ENCODE measurements at places on chromosomes 7 and 10. TPM values are rescaled to one million over a fixed set of nuclear protein-coding genes. Genes with fewer than 3 reads are reported as not detected.

BRAT1 gene
- total RNA-seq = 47.6 TPM

DNA sequence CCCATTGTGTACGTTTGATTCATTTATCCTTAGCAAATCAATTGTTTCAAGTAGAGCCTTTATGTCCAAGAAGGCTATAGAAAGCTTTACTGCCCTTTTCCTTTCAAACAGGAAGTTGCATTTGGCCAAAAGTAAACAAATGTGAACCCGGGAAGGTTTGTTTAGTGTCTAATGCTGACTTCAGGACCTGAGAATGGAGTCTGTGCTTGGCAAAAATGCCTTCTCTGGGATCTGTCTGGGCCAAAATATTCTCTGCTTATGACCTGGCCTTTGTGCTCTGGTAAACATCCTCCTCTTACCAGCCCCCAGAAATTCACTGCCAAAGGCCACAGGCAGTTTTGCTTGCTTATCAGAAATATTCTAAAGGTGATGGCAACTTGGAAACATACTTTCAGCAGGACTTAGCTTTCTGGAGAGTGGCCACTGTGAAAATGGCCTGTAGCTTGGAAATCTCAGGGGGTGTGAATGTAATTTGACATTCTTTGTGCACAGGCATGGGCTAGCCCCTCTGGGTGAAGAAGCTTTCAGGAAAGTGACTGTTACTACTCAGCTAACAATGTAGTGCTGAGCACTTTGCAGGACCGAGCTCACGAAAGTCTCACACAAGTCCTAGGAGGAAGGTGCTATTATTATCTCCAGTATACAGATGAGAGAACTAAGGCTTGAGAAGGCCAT, 199.5 kb downstream of the PTEN start:
- no peak overlapping the region for H3K4me3 ChIP-seq
- H3K36me3 ChIP-seq = no peaks in the 10 kb centered on the region
- DNase-seq = no peak
- H3K27me3 ChIP-seq = no peaks in the 10 kb centered on the region
- no peak overlapping the region for H3K27ac ChIP-seq

FBXO24 gene
- total RNA-seq = 0.64 TPM

DNA sequence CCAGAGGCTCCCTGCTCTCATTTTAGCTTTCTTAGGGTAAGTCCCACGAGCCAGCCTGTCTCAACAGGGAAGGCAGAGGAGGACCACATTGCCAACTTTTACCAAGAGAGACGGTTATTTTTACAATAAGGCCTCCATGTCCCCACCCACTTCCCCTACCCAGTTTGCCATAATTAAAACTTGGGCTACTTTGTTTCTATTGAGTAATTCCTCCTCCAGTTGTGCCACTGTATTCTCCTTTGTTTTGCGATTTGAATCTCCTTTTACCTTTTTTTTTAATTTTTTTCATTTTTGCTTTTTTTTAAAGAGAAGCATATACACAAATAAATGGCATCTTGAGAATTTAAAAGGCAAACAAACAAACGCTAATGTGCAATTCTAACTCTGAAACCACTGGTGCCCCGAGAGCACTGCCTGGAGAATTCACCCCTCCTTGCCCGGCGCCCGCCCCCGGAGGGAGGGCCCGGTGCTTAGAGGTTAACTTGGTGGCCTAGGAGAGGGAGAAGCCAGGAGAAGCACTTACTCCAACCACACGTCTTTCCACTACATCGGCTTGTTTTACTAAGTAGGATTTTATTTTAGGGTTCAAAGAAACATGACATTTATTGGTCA, 282.3 kb downstream of the USP6NL start:
- no peak for DNase-seq
- H3K4me1 ChIP-seq = peaks cover 14% of the 10 kb centered on the region
- H3K27ac ChIP-seq = no peak overlapping the region

DNA sequence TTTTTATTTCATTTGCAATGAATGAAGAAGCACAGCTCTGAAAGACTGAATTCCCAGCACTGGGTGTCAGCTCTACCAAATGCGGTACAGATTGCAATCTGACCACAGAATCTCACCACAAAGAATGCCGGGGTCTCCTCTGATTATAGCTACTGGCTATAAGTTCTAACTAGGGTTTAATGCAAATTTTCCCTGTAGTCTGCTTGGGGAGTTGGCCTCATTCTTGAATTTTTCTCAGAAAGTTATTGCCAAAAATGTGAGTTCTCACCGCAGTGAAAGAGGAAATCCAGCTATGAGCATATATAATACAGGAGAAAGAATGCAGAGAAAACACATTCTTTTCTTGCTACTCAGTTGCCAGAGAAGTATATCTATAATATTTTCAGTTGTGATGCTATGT, 1255.7 kb upstream of the LRRTM3 start:
- H3K27ac ChIP-seq = no peak overlapping the region
- peaks cover 20% of the 10 kb centered on the region for H3K36me3 ChIP-seq
- H3K4me1 ChIP-seq = no peaks in the 10 kb centered on the region
- no peak for DNase-seq
- H3K4me3 ChIP-seq = no peak overlapping the region

GPER1 gene
- total RNA-seq = 2.4 TPM

DNA sequence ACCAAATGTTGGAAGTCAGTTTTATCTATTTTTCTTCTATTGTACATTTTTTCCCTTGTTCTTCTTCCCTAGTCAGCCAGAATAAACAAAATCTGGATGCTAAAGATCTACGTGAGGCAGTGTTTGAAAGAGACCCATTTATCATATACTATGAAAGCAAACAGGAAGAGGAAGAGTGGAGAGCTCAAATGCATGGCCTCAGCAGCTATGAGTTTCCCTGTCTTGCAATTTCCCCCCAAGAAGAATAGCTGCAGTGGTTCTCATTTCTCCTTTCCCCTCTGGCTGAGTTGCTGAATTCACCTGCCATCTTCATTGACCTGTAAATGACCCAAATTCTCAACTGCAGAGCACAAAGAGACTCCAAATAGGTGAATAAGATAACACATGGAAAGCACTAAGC, 347.1 kb upstream of the NRP1 start:
- H3K27me3 ChIP-seq = no peaks in the 10 kb centered on the region
- H3K36me3 ChIP-seq = no peaks in the 10 kb centered on the region
- no peak overlapping the region for H3K4me3 ChIP-seq
- H3K27ac ChIP-seq = no peak overlapping the region
- no peak for DNase-seq

DNA sequence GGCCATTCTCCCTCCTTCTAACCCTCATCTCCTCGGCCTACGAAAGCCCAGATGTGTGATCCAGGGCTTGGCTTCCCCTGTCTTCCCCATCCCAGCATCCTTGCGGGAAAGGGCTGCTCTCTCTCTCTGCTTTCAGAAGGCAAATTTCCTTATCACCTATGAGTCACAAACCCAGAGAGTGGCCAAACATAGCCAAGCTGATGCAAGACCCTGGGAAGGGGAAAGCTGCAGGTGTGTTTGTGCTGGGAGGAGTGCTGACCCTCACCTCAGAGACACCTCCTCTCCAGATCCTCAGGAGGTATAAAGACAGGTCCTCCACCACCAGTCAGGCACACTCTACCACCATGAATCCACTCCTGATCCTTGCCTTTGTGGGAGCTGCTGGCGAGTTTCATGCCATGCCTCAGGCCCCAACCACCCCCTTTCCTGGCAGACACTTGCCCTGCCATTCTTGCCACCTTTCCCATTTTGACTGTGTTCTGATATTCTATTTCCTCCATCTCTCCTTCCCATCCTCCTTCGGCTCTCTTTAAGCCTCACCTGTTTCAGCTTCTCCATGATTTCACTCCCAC, 10.6 kb upstream of the PRSS2 start:
- no peaks in the 10 kb centered on the region for H3K4me1 ChIP-seq
- no peaks in the 10 kb centered on the region for H3K36me3 ChIP-seq
- H3K27ac ChIP-seq = no peak overlapping the region
- no peak overlapping the region for H3K4me3 ChIP-seq

GRCh38 chr10:128596906-128597305, 470.7 kb upstream of the MKI67 start:
- H3K27me3 ChIP-seq = no peaks in the 10 kb centered on the region
- no peaks in the 10 kb centered on the region for H3K36me3 ChIP-seq
- peaks cover 22% of the 10 kb centered on the region for H3K4me1 ChIP-seq
- H3K27ac ChIP-seq = no peak overlapping the region
- DNase-seq = no peak

ETV1 gene
- total RNA-seq = 26.6 TPM

KEL gene
- total RNA-seq = 2.3 TPM

DNA sequence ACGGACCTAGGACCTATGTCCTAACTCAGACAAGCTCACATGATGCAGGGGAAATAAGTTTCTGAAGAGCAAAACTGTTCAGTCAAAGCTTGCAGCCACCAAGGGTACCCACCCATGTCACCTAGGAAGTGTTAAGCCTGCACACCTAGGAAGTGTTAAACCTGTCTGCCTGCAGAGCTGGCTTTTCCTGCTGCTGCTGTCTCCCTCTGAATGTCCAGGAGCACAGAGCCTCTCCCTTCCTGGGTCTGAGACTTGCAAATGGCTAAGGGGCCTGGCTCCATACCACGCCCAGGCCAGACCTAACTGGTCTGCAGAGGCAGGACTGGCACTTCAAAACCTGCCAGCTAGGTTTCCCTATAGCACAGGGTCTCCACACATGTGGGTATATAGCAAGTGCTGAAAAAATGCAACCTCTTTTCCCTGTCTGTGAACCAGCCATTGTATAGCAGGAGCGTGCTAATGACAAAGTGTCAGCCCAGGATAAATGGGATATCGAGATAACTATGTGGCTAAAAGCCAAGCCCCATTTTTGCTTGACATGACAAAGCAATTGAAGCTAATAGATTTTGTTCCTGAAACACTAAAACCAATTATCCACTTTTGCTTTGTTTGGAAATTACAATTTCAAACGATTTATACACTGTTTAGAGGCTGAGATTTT, 1.5 kb downstream of the GDF2 start:
- peaks cover 50% of the 10 kb centered on the region for H3K27me3 ChIP-seq
- H3K27ac ChIP-seq = no peak overlapping the region
- H3K36me3 ChIP-seq = no peaks in the 10 kb centered on the region
- no peak overlapping the region for H3K4me3 ChIP-seq

- H3K27ac ChIP-seq = no peak overlapping the region
- H3K27me3 ChIP-seq = no peaks in the 10 kb centered on the region
- no peak for DNase-seq
- no peaks in the 10 kb centered on the region for H3K4me1 ChIP-seq
- peaks cover 21% of the 10 kb centered on the region for H3K36me3 ChIP-seq
Observed at GRCh38 chr7:74116356-74116755, 32.8 kb downstream of the LIMK1 start.

GRCh38 chr7:76423666-76424412, 911 bp upstream of the ZP3 start:
- H3K4me3 ChIP-seq = no peak overlapping the region
- DNase-seq = no peak
- peaks cover 19% of the 10 kb centered on the region for H3K4me1 ChIP-seq

DNA sequence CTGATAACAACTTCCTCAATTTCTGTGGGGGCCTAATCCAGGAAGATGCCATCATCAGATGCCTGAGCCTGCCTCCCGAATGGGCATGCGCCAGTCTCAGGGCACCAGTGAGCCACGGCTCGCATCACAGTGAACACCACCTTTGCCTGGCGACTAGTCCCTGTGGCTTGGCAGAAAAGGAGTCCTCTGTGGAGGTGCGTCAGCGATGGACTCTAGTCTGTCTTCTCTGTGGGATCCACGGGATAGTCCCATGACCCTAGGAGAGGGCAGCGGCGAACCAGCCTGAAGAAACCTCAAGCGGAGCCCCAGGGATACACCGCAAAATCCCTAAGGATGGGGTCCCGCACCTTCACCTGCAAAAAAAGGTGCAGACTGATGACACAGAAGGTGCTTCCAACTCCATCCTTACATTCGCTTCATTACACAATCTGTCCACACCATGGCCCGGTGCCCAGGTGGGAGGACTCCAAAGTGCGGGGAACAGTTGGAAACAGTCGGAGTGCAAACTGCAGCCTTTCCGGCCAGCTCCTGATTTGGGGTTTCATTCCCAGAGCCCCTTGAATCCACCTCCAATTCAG, 35.1 kb upstream of the ZNF273 start:
- H3K27me3 ChIP-seq = no peaks in the 10 kb centered on the region
- H3K4me1 ChIP-seq = no peaks in the 10 kb centered on the region
- H3K4me3 ChIP-seq = no peak overlapping the region
- H3K36me3 ChIP-seq = no peaks in the 10 kb centered on the region
- DNase-seq = no peak

- H3K4me3 ChIP-seq = peak within 1 kb of the TSS; percentile 84
- peaks cover 14% of the 10 kb centered on the region for H3K27me3 ChIP-seq
- peaks cover 22% of the 10 kb centered on the region for H3K4me1 ChIP-seq
- H3K36me3 ChIP-seq = no peaks in the 10 kb centered on the region
- DNase-seq = no peak
Observed at GRCh38 chr7:98869597-98870120, at the start of gene TMEM130. Gene TMEM130 (minus strand): TSS chr7:98870014. CDS start chr7:98869861, 153 bp downstream.

- no peak overlapping the region for H3K4me3 ChIP-seq
- no peak for DNase-seq
- no peaks in the 10 kb centered on the region for H3K36me3 ChIP-seq
Observed at GRCh38 chr7:70589590-70589989, 542.4 kb upstream of the GALNT17 start.

- no peak overlapping the region for H3K27ac ChIP-seq
- no peak overlapping the region for H3K4me3 ChIP-seq
- no peak for DNase-seq
- H3K27me3 ChIP-seq = no peaks in the 10 kb centered on the region
Observed at GRCh38 chr10:33746836-33747268, 412.4 kb upstream of the NRP1 start.

- H3K27me3 ChIP-seq = no peaks in the 10 kb centered on the region
- DNase-seq = no peak
- H3K4me1 ChIP-seq = peaks cover 28% of the 10 kb centered on the region
- peak overlapping the region; percentile 9 for H3K27ac ChIP-seq
- peaks cover 9% of the 10 kb centered on the region for H3K36me3 ChIP-seq
Observed at GRCh38 chr10:89303161-89303560, 1.3 kb downstream of the IFIT2 start.

GRCh38 chr10:50210876-50211275, 40.4 kb downstream of the ASAH2 start:
- H3K27ac ChIP-seq = no peak overlapping the region
- H3K4me3 ChIP-seq = no peak overlapping the region
- no peak for DNase-seq
- H3K27me3 ChIP-seq = peaks cover 44% of the 10 kb centered on the region

- peak overlapping the region; percentile 90 for H3K27ac ChIP-seq
- H3K36me3 ChIP-seq = no peaks in the 10 kb centered on the region
- peaks cover 30% of the 10 kb centered on the region for H3K27me3 ChIP-seq
Observed at GRCh38 chr7:518630-519483, 789 bp downstream of the PDGFA start.

GRCh38 chr7:108124820-108125219, 5.3 kb downstream of the LAMB4 start:
- peaks cover 37% of the 10 kb centered on the region for H3K4me1 ChIP-seq
- DNase-seq = no peak
- no peaks in the 10 kb centered on the region for H3K27me3 ChIP-seq
- H3K36me3 ChIP-seq = peaks cover 5% of the 10 kb centered on the region
- H3K27ac ChIP-seq = no peak overlapping the region

GRCh38 chr7:1890289-1891235, 220.5 kb downstream of the ELFN1 start:
- peaks cover 2% of the 10 kb centered on the region for H3K4me1 ChIP-seq
- DNase-seq = no peak
- no peak overlapping the region for H3K4me3 ChIP-seq
- H3K27ac ChIP-seq = no peak overlapping the region
- H3K27me3 ChIP-seq = no peaks in the 10 kb centered on the region
- peaks cover 13% of the 10 kb centered on the region for H3K36me3 ChIP-seq

GRCh38 chr7:80884511-80885195, 34.2 kb downstream of the SEMA3C start:
- H3K27ac ChIP-seq = peak overlapping the region; percentile 91
- no peak for DNase-seq
- peaks cover 73% of the 10 kb centered on the region for H3K4me1 ChIP-seq
- no peaks in the 10 kb centered on the region for H3K27me3 ChIP-seq
- H3K36me3 ChIP-seq = no peaks in the 10 kb centered on the region
